ENCODE measurements at places on chromosomes 16 and 17.

DNA sequence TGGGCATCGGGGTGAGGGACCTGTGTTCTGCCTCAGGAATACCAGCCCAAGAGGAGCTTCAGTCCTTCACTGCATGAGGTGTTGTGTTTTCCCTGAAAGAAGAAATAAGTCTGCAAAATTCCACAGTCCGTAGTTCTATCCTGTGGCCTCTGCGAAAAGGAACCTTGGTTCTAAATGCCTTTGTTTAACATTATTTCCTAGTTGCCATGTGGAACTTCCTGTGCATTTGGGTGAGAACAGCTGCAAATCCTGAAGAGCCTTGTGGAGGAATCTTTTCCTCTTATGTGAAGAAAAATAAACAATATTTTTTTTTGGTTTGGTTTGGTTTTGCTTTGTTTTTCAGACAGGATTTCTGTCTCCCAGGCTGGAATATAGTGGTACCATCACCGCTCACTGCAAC, 9.8 kb downstream of the PSKH1 start:
- no peak for DNase-seq

DNA sequence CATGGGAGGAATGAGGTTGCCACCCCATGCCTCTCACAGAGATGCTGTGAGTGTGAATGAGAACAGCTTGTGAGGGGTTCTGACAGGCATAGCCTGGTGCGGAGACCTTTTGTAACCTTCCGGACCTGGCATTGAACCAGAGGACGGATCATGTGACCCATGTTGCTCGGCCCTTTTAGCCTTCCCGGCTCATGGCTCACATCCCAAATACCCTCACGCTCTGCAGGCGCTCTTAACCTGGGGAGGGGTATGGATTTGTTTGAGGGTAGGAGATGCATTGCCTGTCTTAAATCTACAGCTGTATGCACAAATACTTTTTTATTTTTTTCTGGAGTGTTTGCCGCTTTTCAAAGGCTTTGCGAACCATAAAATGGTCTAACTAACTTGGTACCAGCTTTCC, 102.4 kb upstream of the CRHR1 start:
- no peak for DNase-seq

- DNase-seq = no peak
These were observed 34.4 kb downstream of the HNF1B start for GRCh38 chr17:37710344-37710886.

DNA sequence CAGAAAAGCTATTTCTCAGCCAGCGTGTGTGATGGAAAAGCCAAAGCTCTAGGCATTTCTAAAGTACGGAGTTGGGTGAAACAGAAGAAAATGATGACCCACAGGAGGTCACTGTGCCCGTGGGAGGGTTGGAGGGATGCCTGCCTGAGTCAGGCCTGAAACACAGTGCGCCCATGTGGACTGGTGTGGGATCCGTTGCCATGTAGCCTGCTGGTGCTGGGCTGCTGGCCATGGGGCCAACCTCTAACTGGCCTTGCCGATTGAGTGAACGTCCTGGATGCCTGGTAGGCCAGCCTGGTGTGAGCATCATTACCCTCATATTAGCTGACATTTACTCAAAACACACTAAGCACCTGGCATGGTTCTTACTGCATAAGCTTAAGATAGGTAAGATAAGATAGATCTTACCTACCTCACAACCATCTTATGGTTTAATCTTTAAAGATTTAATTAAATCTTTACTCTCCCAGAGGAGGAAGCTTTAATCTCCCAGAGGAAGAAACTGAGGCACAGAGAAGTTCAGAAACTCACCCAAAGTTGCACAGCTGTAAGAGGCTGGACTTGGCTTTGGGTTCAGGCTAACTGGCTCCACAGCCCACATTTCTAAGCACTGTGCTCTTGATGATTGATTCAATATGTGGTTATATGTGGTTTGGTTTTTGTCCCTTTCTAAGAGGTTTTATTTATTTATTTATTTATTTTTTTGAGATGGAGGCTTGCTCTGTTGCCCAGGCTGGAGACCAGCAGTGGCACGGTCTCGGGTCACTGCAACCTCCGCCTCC, 15.7 kb downstream of the MGAT5B start:
- DNase-seq = no peak

- no peak for DNase-seq
These were observed 432.4 kb upstream of the PMFBP1 start for GRCh38 chr16:72604375-72604774.
